Heart right ventricle (tissue), 16 donors: ENCODE measurements at places on chromosomes 16 and 17. TPM values are rescaled to one million over a fixed set of nuclear protein-coding genes. Genes with fewer than 3 reads are reported as not detected.

The ABCC12 gene
- not detected for total RNA-seq

The MPV17L gene
- total RNA-seq, result 9.0 TPM

The CNGB1 gene
- not detected for total RNA-seq

The SPNS2 gene
- total RNA-seq, result 18.8 TPM

The NEUROD2 gene
- total RNA-seq, result not detected

The KRT23 gene
- 0.23 TPM for total RNA-seq

The GP2 gene
- total RNA-seq, result 3.6 TPM

GRCh38 chr17:3827124-3827773 lies 18.8 kb downstream of the NCBP3 start:
- no peak for DNase-seq

DNA sequence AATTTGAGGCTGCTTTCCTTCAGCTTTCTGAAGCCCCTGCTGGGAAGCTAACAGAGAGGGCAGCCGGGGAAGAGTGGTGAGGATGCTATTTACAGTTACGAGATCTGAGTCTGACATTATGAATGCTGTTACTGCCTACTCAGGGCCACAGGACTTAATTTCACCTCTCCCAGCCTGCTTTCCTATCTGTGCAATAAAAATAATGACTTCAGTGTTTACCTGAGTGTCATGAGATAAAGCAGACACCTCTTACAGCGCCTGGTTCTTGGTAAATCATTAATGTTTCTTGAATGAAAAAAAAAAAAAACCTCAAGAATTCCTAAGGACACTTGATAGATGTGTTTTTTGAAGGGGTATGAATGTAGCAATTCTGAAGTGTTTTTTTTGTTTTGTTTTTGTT lies 24.2 kb upstream of the CPHXL start:
- DNase-seq, result no peak

- no peak for DNase-seq
Observed at GRCh38 chr16:47904691-47905090, 251.1 kb downstream of the ABCC12 start.

GRCh38 chr16:25868106-25868505 lies 176.3 kb downstream of the HS3ST4 start:
- no peak for DNase-seq

- DNase-seq, result no peak
Observed at GRCh38 chr16:58501242-58502131, 1.5 kb downstream of the NDRG4 start.

- no peak for DNase-seq
Observed at GRCh38 chr17:44187131-44187899, 543 bp downstream of the TMUB2 start.

DNA sequence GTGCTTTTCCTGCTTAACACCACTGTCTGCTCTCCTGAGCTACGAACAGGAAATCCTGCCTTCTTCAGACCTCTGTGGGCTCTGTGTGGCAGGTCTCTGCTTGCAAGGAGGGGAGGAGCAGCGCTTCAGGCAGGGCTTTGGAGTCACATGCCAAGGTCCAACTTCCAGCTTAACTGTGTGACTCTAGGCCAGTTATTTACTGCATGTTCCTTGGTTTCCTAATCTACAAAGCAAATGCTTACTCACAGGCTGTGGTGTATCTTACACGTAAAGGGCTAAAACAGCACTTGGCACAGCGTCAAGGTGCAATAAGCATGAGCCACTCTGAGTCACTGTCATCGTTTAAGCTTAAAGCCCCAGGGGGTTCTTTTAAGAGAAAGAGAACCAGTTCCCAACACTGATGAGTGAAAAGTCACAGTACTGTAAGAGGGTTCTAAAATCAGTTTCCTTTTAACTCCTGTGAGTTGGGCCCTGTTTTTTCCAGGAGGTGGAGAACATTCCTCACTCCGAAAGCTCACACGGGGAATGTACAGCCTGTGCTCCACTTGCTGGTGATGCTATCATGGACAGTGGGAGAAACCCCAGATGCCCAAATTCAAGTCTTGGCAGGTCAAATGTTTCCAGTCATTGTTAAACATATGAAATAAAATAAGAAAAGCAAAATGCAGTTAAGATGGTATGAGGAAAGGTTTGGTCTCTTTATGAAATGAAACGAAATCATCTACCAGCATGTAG lies 54.1 kb upstream of the BCAR1 start:
- DNase-seq, result peak; percentile 63

- DNase-seq, result no peak
Observed at GRCh38 chr17:57010487-57010886, 32.6 kb downstream of the SCPEP1 start.

DNA sequence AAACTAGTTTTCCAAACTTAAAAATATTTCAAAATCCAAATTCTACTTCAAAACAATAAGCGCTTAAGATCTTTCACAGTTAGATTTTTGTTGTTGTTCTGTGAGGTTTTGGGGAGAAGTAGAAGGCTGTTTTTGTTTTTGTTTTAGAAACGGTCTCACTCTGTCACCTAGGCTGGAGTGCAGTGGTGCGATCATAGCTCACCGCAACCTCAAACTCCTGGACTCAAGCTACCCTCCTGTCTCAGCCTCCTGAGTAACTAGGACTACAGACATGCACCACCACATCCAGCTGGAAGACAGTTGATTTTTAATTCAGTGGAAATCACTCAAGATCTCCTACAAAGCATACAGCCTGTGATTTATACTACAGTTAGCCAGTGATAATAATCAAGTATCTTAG lies 2.7 kb downstream of the SHCBP1 start:
- no peak for DNase-seq

DNA sequence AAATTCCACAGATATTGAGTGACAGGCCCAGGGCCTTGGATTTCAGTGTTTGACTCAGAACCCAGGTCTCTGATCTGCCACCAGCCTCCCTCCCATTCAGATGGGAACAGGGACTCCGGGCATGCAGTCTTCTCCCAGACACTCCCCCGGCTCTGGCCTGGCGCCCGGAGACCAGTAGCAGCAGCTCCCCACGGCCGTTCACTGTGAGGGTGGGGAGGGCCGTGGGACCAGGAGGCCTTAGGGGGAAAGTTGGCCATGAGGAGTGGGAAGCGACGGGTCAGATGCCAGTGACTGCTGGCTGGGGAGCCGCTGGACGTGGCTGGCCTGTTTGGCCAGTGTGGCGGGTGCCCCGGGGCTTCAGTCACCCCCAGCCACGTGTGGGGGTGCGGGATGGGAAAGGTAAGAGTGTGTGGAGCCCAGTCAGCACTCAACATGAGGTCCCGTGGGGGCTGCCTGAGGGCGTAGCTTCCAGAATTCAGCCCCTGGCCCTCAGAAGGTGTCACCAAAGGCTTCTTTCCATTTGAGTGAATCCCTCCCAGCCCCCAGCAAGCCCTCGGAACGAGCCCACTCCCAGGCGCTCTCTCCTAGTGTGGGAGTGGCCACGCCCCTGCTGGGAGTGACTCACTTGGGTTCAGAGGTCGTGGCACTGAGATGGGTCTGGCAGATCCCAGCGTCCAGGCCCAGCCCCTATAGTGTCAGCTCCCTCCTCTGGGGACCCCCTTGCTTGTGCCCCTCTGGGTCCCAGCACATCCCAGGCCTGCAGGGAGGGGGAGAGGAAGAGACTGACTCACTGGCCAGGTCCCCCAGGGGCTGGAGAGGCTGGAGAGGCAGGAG lies 309.4 kb downstream of the SEC14L1 start:
- DNase-seq, result peak; percentile 85

DNA sequence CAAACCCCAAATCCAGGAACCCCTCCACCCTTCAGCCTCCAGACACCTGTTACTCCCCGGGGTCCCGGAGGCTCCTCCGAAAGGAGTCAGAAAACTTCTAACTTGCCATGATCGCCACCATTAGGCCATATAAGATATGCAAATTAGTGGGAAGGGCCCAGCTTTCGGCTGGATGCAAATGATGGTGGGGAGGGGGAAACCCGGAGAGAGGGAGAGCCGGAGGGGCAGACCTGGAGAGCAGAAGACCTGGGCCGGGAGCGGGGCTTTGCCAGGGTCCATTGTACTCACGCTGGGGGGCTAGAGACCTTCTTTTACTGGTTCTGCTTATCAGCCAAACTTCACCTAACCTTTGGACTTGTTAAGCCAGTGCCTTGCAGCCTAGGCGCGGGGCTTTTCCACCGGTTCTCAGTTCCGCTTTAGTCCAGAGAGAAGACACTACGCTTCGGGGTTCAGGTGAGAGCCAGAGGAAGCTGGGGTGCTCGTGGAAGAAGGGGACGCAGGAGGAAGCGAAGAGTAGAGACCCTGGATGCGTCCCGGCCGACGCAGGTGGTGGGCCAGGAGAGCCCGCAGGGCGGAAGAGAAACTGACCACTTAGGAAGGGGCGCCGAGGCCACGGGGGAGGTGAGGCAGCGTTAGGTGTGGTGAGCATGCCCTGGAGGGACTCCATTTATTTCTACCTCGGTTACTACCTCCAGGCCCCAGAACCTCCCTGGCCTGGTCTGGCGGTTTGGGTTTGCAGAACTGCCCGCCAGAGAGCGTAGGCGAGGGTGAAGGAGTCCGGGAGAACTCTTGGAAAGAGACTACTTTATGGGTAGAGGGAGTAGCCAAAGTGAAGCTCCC lies at the start of gene HNF1B:
Gene HNF1B (minus strand): TSS at position 99 of the 840 bp plus-strand sequence. CDS start 175 bp downstream, outside the sequence.
- DNase-seq, result no peak

- no peak for DNase-seq
Observed at GRCh38 chr16:4552541-4552940, 3.6 kb upstream of the C16orf96 start.

DNA sequence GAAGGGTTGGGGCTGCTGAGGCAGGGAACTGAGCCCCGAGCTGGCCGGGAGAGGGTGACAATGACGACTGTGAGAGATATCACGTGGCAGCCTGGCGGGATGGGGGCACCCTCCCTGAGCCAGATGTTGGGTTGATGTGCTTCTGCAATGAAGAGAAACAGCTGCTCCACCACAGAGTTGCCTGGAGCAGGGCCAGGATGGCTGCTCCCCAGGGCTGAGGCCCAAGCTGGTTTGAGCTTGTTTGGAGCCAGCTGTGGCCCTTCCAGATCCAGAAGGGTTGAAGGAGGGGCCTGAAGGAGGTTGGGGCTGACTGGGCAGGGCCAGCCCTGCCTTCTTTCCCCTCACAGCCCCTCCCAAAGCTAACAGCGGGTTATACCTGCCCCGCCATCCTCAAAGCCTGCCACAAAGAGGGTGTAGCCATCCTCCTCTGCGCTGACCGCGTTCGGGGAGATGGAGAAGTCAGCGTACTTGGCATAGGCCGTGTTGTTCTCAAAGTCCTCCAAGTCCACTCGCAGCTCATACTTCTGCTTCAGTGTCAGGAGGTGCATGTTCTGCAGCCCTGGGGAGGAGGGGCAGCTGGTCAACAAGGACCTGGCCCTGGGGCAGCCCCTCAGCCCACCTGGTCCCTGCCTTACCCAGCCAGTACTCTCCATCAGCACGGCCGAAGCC lies 2.1 kb downstream of the MFAP4 start:
- DNase-seq, result peak; percentile 82

DNA sequence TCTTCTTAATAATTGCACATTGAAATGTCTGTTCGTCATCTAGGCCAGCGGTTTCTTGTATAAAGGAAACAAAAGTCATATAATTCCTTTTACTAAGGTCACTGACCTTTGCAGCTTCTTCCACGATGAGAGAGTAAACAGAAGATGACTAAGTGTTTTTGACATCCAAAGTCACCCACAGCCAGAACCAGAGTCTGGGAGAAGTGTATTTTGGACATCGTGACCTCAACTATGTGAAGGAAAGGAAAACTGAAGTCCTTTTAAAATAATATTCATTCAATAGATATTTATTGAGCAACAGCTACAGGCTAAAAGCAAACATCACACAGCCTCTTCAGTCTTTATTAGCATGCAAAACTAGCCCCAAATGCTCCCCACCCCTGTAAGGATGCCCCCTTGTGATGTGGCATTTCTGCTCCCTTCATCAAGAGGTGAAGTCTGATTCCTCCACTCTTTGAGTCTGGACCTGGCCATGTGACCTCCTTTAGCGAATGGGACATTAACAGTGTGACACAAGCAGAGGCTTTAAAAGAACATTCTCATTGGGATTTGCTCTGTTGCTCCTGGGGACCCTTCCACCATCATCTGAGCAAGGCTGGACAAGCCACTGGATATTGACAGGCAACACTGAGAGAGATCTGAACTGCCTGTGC lies 8.1 kb upstream of the PMP22 start:
- no peak for DNase-seq

- no peak for DNase-seq
Observed at GRCh38 chr17:56638591-56639051, 45.1 kb downstream of the NOG start.

- no peak for DNase-seq
Observed at GRCh38 chr16:57042157-57043111, 49.9 kb upstream of the CPNE2 start.

- no peak for DNase-seq
Observed at GRCh38 chr16:57483725-57484514, 2.4 kb downstream of the DOK4 start.

DNA sequence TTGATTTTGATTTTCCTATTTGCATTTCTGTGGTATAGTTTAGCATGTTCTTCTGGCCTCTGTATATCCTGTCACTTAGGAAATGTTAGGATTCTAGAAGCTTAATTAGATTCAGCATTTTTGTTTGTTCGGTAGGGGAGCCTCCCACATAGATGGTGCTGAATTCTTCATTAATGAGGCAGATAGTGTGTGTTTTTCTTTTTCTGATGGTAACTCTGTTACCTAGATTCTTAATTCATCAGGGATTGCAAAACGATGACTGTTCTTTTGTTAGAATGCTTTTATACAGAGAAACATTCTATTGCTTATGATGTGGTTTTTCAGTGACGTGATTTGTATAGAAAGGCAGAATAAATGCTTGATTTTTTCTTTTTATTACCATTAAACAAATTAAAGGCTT lies 19.0 kb downstream of the BANP start:
- no peak for DNase-seq

GRCh38 chr16:78987666-78988065 lies 612.9 kb downstream of the MAF start:
- no peak for DNase-seq

- DNase-seq, result no peak
Observed at GRCh38 chr16:26295625-26296304, 604.0 kb downstream of the HS3ST4 start.

DNA sequence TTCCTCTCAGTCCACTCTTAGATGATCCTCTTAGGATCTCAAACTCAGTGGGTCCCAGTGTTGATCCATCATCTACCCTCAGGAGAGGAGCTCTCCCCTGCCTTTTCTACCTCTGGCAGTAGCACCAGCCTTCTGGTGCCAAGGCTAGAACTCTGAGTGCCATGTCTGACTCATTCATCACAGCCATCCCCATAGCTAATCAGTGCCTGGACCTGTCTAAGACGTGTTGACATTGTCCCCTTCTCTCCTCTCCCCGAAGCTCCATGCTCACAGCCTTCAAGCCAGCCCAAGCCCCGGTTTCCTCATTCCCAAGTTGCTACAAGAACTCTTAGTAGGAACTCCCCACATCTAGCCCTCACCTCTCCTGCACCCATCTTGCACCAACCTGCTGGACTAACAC lies 73.5 kb upstream of the GRIN2A start:
- no peak for DNase-seq

- DNase-seq, result no peak
Observed at GRCh38 chr16:84597931-84598351, 19.9 kb downstream of the COTL1 start.

DNA sequence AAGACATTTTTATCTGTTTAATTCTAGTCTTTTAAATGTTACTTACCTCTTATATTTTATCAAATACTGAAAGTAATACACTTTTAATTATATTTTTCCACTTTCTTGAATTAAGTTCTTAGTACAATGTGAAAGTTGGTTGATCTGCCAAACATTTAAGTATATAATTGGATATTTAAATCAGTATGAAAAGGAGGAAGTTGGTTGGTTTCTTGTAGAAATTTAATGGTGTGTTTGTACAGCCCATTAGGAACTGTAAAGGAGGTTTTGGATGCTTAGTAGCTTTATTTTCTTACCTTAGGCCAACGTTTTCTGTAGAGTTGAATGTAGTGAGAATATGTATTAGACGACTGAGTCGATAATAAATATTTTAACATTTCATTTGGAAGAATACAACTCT lies 5.4 kb downstream of the NFATC3 start:
- no peak for DNase-seq
